T-cell (primary cell): ENCODE measurements at places on chromosomes 6 and 20. TPM values are rescaled to one million over a fixed set of nuclear protein-coding genes. Genes with fewer than 3 reads are reported as not detected.

DNA sequence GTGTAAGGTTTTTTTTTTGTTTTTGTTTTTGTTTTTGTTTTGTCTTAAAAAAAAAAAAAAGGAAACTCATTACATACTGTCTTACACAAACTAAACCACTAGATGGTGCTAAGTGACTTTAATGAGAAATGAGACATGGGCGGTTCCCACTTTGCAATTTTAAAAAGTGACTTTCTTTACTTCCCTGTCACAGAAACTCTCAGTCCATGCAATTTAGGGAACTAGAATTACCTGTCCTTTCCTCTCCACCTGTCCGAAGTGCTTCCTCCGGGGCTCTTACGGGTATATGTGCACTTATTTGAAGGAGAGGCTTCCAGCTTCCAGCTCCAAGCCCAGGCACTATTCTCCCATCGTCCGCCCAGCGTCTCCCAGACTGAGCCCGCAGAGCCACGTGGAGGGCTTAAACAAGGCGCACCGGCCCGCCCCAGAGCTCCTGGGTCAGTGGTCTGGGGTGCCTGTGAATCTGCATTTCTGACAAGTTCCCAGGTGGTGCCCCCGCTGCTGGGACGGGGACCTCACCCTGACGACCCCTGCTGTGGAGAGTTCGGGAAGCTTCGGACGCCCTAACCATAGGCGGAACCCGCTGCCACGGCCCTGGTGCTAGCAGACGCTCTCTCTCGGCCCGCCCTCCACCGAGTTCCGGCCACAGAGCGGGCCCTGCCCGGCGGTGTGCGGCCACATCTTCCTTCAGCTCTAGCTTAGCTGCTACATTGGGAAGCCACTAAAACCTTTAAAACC, 26.1 kb downstream of the BFSP1 start:
- H3K36me3 ChIP-seq = no peaks in the 10 kb centered on the region
- peaks cover 43% of the 10 kb centered on the region for H3K4me1 ChIP-seq
- H3K27ac ChIP-seq = peak overlapping the region; percentile 48
- peak overlapping the region; percentile 65 for H3K4me3 ChIP-seq

DNA sequence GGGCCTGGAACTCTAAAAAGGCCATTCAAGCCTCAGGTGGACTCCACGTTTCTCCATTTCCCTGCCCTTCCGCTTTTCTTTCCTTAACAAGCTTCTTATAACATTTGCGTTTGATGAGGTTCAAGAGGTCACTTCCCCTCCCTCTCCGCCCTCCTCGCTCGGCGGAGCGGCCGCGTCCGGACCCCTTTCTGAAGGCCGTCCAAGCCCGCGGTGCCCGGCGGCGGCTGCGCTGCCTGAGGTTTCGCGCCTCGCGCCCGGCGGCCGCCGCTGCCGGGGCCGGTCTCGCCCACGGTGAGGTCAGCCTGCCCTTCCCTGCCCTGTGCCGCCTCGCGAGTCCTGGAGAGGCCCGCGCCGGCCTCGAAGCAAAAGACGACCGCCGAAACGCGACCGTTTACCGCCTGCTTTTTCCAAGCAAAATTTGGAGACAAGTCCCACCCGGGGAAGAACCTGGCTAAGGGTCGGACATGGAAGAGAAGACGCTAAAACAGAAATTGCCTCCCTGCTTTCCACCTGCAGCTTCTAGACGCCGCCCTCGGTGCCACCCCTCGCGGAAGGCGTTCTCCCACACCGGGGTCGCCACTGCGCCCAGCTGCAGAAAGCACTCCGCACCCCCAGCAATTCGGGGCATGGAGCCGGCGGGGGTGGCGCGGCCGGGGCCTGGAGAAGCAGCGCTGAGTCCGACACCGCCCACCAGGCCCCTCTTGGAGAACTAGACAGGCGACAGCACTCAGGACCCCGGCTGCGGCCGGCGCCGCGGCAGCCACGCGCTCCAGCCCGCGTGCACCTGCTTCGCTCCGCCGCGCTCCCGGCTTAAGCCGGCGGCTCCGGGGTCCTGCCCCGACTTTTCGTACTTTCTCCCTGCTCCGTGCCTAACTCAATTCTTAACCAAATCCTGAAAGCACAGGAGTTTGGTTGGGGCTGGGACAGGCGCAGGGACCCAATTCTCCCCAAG, 11.0 kb upstream of the FOXF2 start:
- H3K4me1 ChIP-seq = peaks cover 39% of the 10 kb centered on the region
- DNase-seq = no peak
- no peaks in the 10 kb centered on the region for H3K36me3 ChIP-seq

MICB gene
- 15.7 TPM for total RNA-seq

NOL7 gene
- 46.9 TPM for total RNA-seq

HDGFL1 gene
- total RNA-seq = not detected

GRCh38 chr20:49186535-49187329, 1.4 kb downstream of the STAU1 start:
- peak overlapping the region; percentile 61 for H3K27ac ChIP-seq
- H3K4me3 ChIP-seq = peak overlapping the region; percentile 67
- DNase-seq = peak; percentile 67
- peaks cover 18% of the 10 kb centered on the region for H3K4me1 ChIP-seq
- H3K27me3 ChIP-seq = no peaks in the 10 kb centered on the region

DNA sequence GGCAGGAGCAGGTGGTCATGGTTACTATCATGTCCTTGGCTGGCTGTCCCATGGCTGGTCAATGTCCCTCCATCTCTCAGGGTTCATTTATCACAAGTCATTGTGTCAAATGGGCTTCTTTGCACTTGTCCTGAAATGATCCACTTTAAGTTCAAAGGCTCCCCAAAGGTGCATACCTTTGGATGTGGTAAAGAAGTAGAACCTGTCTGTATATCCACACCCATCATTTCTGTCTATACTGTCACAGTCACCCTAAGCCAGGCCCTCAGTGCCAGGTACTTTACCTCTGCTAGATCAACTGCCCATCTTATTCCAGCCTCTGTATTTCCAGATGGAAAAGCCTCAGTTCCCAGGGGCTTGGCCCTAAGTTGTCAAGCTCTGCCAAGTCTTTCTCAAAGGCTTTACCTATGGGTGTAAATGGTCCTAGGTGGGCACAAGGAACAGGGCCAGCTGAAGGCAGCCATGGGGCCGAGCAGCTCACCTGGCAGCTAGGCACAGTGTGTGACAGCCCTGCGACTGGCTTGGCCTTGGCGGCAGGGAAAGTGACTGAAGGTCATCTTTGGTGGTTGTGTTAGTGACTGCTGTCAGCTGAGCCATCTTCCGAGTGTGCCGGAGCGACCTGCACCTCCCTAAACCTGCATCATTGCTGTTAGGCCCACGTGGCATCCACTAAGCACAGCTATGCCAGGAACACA, 198.4 kb downstream of the SYNDIG1 start:
- H3K4me1 ChIP-seq = no peaks in the 10 kb centered on the region
- H3K36me3 ChIP-seq = no peaks in the 10 kb centered on the region
- peaks cover 4% of the 10 kb centered on the region for H3K27me3 ChIP-seq
- H3K4me3 ChIP-seq = no peak overlapping the region
- H3K27ac ChIP-seq = no peak overlapping the region

- H3K4me1 ChIP-seq = no peaks in the 10 kb centered on the region
- no peak overlapping the region for H3K27ac ChIP-seq
- H3K27me3 ChIP-seq = no peaks in the 10 kb centered on the region
- no peak for DNase-seq
These were observed 110.3 kb upstream of the NUP153 start for GRCh38 chr6:17816921-17817611.

GRCh38 chr6:101534386-101534785, 140.9 kb downstream of the GRIK2 start:
- no peak overlapping the region for H3K27ac ChIP-seq
- DNase-seq = no peak
- H3K4me3 ChIP-seq = no peak overlapping the region
- no peaks in the 10 kb centered on the region for H3K27me3 ChIP-seq
- no peaks in the 10 kb centered on the region for H3K36me3 ChIP-seq
